ENCODE measurements at places on chromosomes 16 and 17.
A peak's percentile ranks its signal among the peaks of the same experiment; 100 is the strongest.

DNA sequence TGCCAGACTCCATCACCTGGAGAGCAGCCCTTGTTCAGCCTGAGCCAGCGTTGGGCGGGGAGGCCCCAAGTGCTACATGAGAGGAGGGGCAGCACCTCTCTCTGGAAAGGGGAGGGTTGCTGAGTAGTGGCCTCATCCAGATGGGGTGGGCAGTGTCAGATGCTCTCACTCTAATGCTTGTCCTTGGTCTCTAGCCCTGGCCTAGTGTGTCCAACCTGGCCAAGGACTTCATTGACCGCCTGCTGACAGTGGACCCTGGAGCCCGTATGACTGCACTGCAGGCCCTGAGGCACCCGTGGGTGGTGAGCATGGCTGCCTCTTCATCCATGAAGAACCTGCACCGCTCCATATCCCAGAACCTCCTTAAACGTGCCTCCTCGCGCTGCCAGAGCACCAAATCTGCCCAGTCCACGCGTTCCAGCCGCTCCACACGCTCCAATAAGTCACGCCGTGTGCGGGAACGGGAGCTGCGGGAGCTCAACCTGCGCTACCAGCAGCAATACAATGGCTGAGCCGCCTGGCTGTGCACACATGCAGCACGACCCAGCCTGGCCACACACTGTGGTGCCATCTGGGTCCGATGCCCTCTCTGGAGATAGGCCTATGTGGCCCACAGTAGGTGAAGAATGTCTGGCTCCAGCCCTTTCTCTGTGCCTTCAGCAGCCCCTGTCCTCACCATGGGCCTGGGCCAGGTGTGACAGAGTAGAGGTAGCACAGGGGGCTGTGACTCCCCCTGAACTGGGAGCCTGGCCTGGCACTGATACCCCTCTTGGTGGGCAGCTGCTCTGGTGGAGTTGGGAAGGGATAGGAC is 4.3 kb downstream of the CTRL start:
- no peak for DNase-seq

DNA sequence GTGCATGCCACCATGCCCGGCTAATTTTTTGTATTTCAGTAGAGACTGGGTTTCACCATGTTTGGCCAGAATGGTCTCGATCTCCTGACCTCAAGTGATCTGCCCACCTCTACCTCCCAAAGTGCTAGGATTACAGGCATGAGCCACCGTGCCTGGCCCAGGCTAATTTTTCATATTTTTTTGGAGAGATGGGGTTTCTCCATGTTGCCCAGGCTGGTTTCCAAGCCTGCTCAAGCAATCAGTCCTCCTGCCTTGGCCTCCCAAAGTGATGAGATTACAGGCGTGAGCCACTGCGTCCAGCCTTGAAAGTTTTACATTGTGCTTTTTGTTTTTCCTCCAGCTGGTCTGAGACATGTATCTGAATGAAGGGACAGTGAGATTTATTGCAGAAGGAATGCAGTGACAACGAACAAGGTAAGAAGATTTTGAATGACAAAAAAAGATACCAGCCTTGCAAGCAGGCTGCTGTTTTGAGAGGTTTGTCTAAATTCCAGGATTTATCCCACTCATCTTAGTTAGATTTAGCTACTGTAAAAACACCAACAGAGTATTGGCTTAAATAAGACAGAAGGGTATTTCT is 3.4 kb upstream of the ENGASE start:
- DNase-seq, result no peak

- no peak for DNase-seq
Observed at GRCh38 chr17:80968602-80969029, 23.0 kb upstream of the CHMP6 start.

DNA sequence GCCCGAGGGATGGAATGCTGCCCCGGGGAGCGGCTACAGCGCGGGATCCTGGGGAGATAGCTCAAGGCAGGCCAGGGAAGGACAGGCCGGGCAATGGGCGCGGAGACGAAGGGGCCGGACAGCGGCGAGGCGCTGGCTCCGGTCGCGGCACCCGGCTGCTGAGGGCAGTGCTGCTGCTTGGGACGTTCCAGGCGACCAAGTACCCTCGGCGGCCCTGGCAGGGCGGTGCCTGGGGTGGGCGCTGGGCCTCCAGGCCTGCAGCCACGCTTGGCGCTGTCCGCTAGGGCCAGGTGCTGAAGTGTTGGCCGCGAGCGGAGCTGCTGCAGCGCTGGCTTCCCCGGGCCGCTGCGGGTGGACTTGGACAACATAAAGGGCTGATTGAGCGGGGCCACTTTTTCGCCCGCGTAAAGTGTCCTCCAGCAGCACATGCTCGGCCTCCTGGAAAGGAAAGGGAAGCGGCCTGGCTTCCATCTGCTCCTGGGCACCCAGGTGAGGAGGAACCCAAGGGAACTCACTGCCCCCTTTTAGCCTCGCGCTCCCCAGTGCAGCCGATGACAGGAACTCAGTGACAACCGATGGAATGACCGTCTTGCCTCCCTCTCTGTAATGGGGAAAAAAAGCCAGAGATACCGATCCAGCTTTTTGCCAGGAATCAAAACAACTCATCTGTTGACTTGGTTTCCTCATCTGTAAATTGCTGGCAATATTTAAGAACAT is 23.7 kb downstream of the CLEC3A start:
- DNase-seq, result no peak

- DNase-seq, result no peak
Observed at GRCh38 chr16:72620853-72621252, 427.1 kb downstream of the ZFHX3 start.

GRCh38 chr17:9256361-9256750 is 235.0 kb downstream of the NTN1 start:
- no peak for DNase-seq

- DNase-seq, result no peak
Observed at GRCh38 chr17:61076621-61077031, 323.0 kb upstream of the TBX2 start.

DNA sequence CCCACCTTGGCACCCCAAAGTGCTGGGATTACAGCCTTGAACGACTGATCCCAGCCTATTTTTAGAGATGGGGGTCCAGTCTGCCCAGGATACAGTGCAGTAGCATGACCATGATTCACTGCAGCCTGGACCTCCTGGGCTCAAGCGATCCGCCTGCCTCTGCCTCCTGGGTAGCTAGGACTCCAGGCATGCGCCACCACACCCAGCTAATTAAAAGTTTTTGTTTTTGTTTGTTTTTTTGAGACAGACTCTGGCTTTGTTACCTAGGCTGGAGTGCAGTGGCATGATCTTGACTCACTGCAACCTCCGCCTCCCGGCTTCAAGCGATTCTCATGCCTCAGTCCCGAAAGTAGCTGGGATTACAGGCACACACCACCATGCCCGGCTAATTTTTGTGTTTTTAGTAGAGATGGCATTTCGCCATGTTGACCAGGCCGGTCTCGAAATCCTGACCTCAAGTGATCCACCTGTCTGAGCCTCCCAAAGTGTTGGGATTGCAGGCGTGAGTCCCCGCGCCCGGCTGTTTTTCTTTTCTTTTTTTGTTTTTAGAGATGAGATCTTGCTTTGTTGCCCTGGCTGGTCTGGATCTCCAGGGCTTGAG is 2.3 kb upstream of the PAFAH1B1 start:
- DNase-seq, result no peak

DNA sequence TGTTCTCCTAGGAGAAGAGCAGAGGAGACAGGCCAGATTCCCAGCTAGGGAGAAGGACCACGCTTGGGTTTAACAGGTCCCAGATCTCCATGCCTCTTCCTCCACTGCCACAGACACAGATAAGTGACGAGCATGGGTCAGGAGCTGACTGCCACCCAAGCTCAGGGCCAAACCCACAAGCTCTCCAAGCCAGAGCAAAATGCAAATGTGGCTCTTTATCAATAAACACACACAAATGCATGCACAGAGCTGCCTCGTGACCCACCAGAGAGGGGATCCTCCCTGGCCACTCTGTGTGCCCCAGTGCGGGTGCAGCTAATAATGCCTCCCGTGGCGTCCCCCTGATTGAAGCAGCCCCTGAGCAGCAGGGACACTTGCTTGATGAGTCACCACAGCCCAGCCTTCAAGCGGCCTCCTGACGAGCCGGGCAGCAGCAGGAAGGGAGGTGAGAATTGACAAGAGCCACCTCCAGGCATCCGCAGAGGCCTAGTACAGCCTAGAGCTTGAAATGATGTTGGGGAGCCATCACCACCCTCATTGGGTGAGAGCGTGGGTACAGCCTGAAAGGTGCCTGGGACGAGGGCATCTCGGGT is 143.9 kb downstream of the CCDC182 start:
- no peak for DNase-seq

DNA sequence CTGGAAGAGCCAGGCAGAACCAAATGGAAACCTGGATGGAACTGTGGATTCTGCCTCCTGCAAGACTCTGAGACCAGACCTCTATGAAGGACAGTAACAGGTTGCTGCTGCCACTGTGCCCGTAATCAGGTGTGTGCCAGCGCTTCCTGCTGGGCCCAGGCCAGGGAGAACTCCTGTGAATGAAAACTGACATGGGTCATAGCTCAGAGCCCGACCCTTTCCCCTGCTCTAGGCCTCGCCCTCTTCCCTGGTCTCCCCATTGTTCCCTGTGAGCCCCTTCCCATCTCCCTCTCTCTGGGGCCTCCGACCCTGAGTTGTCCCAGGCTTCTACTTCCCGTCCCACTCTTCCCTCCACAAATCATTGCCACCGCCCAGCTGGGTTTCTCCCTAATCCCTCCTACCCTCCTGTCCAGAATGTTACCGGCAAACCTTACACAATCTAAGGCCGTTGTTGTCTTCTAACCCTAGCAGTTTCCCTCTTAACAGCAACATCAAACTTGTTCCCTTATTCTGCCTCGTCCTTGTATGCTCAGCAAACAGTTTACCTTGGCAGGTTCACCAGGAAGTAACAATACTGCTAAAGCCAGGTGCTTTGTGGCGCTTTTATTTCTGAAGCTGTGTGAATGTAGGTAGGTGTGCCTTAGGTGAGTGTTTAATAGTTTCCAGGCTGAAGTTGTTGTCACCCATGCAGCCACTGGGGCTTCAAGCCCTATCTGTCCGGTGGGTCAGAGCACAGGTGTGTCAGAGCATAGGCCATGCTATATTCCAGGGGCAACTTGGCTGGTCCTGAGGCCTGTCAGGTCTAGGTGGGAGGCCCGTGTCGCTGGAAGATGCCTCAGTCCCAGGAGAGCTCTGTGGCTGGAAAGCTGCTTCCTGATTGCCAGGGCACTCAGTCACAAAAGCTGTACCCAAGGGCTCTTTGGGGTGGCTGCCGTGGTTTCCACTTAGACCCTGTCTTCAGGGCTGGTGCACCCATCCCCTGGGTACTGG is 32.0 kb downstream of the SMPD3 start:
- DNase-seq, result peak; percentile 98

GRCh38 chr16:58970775-58971174 is 236.7 kb upstream of the GOT2 start:
- DNase-seq, result no peak

DNA sequence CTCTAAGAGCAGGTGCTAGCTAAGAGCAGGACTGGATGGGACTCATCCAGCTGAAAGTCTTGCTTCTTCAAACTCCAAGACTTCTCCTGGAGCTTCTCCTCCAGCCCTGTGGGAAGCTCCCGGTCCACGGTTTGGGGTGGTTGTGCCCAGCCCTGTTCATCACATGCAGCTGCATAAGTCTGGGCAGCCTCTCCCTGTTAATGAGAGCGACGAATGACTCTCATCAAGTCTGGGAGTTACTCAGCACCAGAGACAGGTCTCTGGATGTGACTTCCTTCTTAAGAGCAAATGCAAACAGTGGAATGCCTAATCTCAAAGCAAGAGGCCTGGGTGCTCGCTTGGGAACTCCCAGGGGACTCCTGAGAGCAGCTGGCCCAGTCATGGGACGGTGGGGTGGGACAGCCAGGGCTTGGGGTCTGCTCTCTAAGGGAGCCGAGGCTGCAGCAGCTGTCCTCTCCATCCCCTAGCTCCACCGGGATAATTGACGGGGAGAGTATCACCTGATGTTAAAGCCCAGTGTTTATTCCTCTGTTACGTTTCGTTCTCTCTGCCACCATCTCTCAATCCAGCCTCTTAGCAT is 35.3 kb upstream of the CRHR1 start:
- DNase-seq, result no peak

- no peak for DNase-seq
Observed at GRCh38 chr16:60061396-60061795, 1327.3 kb upstream of the GOT2 start.

Data from DMS153 (cell line).